ENCODE measurements at places on chromosomes 4 and X.

DNA sequence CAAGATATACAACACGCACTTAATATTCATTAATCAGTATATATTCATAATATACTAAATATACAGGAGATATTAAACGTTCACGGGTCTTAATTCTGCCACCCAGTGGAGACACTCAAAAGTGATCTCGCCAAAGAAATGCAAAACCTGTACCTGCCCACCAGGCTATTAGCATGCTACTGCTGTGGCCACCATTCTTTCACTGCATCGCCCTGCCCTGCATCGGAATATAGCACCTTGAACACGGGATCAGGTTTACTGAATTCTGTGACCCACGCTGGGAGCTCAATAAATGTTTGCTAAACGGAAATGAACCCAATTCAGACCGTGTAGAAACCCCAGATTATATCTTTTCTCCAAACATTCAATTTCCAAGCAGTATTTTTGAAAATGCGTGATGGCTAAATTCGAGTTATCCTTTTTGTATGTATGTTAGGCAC, 840 bp upstream of the CLCN3 start:
- DNase-seq: peak; percentile 48

GRCh38 chrX:13216139-13216538, 103.7 kb downstream of the ATXN3L start:
- DNase-seq: no peak

- DNase-seq: no peak
These were observed 18.7 kb upstream of the CXCL13 start for GRCh38 chr4:77586951-77587383.

DNA sequence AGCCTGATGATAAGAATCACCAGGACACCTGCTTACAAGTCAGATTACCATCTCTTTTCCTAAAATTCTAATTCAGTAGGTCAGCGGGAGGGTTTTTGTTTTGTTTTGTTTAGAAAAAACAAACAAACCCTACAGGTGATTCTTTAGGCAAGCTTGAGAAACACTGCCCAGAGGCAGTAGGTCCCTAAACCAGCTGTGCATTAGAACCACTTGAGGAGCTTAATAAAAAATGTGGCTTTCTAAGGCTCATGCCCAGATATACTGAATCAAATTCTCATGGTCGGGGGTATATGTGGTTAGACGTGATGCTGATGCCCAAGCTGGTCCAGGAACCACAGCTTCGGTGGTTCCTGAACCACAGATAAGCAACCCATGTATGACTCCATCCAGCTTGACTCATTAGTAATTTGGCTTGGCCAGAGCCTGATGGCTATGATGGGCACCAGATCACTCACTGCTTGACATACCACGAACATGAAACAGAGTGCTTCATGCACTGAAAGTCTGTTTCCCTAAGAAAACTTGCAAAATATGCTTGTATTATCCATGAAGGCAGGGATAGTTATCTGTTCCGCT, 338.1 kb upstream of the F9 start:
- DNase-seq: no peak

DNA sequence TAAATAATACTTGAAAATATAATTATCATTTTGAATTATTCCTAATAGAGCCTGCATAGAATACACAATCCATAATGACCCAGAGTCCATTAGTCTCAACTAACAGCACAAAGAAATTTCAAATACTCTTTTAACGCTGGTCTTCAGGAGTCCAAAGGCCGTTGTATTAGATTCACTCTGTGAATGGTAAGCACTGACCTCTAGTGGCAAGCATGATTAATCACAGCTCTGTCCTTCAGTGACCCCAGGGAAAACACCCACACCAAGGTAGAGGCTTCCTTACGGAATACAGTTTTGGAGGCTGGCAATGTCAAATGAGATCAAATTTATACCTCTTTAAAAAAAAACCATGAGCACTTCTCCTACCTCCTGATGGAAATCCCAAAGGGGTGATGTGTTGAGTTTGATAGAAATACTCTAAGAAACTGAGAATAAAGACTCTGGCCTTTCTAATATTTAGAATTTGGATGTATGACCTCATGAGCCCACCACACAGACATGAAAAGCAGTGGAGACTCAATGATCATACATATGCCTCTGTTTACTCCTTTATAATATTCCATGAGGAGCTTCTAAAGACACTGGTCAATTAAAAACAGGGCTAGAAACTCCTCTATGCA, 147.2 kb upstream of the DKK2 start:
- no peak for DNase-seq

DNA sequence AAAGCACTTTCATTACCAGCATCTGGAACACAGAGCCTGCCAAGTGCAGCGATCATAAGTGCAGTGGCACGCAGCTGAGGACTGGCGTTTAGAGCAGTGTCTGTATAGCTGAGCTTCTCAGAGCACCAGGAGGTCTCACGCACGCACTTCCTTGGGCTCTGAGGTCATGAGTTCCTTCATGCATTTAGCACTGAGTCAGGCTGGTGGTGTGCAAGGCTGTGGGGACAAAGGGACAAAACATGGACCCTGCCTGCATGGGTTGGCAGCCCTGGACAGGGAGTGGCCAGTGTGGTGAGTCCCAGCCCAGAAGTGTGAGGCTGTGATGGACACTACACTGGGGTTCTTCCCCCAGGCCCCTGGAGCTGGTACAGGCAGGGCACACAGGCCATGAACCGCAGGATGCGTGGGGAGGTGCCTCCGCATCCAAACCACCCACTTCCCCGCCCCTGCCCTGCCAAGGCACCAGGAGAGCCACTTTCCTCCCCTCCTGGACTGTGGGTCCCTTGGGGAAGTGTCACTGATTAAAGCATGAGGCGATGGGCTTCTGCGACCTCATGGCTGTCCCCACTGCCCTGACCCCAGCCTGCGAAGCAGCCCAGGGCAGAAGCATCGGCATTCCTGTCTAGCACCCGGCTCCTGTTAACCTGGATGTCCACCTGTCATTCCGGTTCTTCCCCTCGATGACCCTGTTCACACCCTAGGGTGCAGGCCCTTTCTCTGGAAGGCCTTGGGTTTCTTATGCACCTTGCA, 37.2 kb upstream of the GPR78 start:
- no peak for DNase-seq

GRCh38 chrX:4932790-4933189, 1219.3 kb upstream of the PRKX start:
- DNase-seq: no peak

- DNase-seq: no peak
These were observed 17.6 kb upstream of the CCNI start for GRCh38 chr4:77093401-77093800.

DNA sequence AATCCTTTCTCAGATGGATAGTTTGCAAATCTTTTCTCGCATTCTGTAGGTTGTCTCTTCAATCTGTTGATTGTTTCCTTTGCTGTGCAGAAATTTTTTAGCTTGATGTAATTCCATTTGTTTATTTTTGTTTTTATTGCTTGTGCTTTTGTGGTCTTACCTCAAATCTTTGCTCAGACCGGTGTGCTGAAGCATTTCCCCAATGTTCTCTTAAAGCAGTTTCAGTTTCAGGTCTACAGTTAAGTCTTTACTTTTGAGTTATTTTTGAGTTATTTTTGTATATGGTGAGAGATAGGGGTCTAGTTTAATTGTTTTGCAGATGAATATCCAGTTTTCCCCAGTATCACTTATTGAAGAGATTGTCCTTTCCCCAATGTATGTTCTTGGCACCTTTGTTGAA, 18.2 kb upstream of the SLC25A14 start:
- DNase-seq: no peak

- DNase-seq: no peak
These were observed 55.4 kb downstream of the CC2D2A start for GRCh38 chr4:15525080-15525479.
